ENCODE measurements at places on chromosomes 4 and X. TPM values are rescaled to one million over a fixed set of nuclear protein-coding genes. Genes with fewer than 3 reads are reported as not detected.
A peak's percentile ranks its signal among the peaks of the same experiment; 100 is the strongest.

- no peak for DNase-seq
These were observed 192.7 kb downstream of the RCHY1 start for GRCh38 chr4:75321484-75321883.

- DNase-seq = peak; percentile 42
These were observed at the start of gene EPHA5 for GRCh38 chr4:65670331-65671031. TSS of gene EPHA5 (minus strand) at chr4:65670489. CDS start at chr4:65669742, 747 bp downstream.

DNA sequence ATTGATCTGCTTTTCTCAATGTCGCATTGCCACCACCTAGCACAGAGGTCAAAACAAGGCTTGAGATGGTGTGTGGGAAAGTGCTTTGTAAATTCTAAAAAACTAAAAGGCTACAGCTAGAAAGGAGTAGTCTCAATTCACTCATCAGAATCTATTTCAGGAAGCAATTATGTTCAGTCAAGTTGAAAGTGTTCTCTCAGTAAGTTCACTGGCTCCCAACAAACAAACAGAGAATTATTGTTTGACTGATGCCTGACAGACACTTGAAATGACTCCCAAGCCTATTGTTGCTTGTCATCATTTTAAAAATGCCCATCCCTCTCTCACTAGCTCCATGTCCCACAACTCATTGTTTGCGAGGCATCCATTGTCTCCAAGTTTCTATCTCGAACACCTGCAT lies 419.6 kb upstream of the CPEB2 start:
- DNase-seq = no peak

WDR17 gene
- total RNA-seq = 5.1 TPM

GRCh38 chr4:47650584-47651130 lies 165.6 kb downstream of the ATP10D start:
- no peak for DNase-seq

DNA sequence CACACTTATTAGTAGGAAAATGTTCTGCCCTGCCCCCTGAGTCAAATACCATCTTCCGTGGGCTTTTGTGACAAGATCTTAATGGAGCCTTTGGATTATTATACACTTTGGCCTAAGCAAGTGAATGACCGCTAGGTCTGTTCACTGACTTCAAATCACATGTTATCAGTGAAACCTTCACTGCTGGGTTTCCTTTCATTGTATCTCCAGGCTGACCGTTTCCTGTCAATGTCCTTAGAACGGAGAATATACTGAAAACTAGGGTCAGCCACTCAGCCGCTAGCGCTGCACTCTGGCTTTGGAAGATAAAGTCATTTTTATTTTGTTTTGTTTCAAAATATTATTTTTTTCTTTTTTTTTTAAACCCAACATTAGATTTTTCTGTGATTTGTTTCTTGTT lies 107.0 kb upstream of the TLL1 start:
- DNase-seq = no peak

HMGN5 gene
- 7.9 TPM for total RNA-seq

- DNase-seq = no peak
These were observed 24.2 kb upstream of the VSIG1 start for GRCh38 chrX:108020631-108021030.

GRCh38 chr4:82705928-82706300 lies 92.7 kb downstream of the SCD5 start:
- no peak for DNase-seq

DNA sequence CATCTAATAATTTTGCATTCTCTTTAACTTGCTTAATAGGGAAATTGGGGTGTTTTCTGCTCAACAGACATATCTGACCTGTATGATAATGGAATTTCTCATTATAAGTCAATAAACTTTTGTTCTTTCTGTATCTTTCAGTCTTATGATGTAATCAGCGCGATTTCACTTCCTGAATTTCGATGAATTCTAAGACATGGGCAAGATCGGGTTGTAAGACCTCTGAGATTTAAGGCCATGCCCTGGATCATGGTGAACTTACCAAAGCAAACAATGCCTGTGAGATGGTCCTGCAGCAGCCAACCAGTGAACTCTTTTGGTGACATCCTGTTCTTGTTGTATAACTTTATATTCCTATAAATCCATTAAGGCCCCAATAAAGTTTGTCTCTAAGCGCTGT lies 88.1 kb downstream of the NBDY start:
- DNase-seq = no peak

DNA sequence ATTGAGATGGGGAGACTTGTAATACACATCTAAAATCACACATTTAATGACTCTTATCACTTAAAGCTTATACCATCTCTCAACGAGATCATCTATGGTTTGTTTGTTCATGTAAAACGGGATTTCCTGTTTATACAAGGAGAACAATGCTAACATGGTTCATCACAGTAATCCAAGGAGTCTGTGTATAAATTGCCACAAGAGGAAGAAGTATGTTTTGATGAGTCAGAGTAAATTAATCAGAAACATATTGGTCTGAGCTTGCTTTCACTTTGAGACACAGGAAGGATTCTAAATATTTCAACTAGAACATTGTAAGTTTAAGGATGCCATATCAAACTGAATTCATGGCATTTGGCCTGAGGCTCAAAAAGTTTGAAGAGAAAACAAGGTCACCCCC lies 594.1 kb downstream of the GLUD2 start:
- no peak for DNase-seq

- DNase-seq = no peak
These were observed 56.5 kb upstream of the NKX1-1 start for GRCh38 chr4:1462768-1463075.

DNA sequence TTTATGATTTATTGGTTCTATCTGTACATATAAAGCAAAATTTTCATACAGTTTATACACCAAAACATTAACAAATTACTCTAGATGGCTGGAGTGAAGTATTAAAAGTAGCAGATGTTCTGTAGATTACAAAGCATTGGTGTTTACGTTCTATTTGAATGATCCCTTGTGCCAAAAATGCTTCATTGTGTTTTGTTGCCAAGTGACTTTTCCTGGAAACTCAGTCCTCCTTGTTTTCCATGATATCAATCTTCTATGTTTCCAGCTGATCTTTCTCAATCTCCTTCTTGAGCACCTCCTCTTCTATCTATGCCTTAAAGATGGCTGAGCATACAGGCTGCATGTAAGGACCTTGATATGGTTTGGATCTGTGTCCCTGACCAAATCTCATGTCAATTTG lies 263.6 kb upstream of the CTSO start:
- no peak for DNase-seq

All from progenitor cell of endocrine pancreas (in vitro differentiated cells).